ENCODE measurements at places on chromosomes 1 and 21.

- no peak for DNase-seq
Observed at GRCh38 chr1:67607699-67608098, 77.3 kb upstream of the GADD45A start.

- no peak for DNase-seq
Observed at GRCh38 chr21:25556091-25556490, 51.2 kb downstream of the MRPL39 start.

DNA sequence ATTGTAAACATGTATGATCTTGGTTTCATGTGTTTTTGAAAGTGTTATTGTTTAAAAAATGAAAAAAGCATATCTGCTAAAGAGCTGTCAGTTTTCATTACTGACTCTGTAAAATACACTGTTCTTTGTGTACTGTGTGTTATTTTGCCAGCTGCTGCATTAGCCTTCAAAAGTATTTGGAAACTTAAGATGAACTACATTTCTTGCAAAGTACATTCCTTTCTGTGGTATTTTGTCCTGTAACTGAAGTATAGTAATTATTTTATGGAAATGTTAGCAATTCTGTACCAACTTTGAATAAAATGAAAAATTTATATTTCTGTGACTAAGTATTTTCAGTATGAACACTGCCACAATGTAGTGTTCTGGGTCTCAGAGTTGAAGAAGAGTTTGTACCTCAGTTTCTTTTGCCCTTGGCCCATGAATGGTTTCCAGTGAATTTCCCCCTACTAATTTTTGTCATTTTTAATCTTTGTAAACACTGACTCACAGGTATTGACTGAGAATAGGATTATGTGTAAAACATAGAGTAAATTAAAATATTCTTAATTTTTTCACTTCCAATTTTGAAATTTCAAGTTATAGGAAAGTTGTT lies 32.7 kb downstream of the MRPS6 start:
- no peak for DNase-seq

- DNase-seq: no peak
Observed at GRCh38 chr1:26320896-26321295, 3.1 kb downstream of the CD52 start.

DNA sequence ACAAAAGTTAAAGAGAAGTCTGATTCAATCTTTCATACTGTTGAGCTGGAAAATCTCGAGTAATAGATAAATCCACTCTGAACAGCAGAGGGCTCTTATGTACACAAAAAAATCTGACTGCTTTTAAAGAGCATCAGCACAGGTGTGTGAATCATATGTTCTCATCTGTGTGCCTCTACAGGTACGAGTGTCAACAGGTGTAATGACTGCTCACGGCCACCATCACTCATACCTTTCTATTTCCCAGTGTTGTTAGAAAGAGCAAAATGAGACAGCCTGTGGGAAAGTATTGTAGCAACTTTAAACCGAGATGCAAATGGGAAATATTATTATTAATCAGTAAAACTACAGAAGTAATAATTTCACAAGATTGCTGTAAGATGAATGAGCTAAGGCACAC lies 49.0 kb upstream of the SCAF4 start:
- no peak for DNase-seq

GRCh38 chr1:113536182-113536780 lies 146.0 kb downstream of the MAGI3 start:
- DNase-seq: no peak

GRCh38 chr1:13586001-13586400 lies 2.4 kb downstream of the PDPN start:
- DNase-seq: no peak

GRCh38 chr1:160575112-160575664 lies 4.1 kb downstream of the CD84 start:
- no peak for DNase-seq

DNA sequence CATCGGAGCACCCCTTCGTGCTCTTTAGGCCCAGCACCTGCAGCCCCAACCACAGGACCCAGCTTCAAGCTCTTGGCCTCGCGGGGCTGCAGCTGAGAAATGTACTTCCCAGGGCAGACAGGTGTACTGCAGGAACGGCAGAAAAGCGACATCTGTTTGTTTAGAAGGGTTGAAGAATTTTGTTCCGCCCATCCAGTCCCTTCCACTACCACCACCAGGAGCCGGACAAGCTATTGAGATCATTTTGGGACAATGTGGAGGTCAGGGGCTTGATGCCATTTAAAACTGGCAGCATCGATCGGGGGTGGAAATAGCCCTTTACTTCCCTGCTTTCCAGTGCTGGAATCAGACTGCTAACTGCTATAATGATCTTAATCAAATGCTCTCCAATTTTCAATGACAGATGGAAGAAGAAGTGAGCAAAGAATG lies 1.7 kb downstream of the SERTAD4 start:
- DNase-seq: no peak

DNA sequence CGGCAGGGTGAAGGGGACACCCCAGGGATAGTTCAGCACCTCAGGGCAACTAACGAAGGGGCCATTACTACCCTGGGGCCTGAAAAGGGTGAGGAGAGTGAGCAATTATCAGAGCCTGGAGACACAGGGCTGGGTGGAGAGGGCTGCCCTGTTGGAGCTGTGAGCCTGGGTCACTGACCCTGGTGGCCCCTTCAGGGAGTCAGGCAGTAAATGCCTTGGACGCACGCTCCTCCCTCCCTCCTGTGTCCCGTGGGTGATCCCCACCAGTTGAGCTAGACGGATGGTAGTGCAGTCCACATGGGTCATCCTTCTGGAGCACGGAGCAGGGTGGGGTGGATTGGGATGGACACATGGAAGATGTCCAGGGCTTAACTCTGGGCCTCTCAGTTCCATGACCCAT lies 305.3 kb downstream of the PTPRU start:
- DNase-seq: no peak

GRCh38 chr1:234707641-234708040 lies 97.7 kb upstream of the IRF2BP2 start:
- no peak for DNase-seq

DNA sequence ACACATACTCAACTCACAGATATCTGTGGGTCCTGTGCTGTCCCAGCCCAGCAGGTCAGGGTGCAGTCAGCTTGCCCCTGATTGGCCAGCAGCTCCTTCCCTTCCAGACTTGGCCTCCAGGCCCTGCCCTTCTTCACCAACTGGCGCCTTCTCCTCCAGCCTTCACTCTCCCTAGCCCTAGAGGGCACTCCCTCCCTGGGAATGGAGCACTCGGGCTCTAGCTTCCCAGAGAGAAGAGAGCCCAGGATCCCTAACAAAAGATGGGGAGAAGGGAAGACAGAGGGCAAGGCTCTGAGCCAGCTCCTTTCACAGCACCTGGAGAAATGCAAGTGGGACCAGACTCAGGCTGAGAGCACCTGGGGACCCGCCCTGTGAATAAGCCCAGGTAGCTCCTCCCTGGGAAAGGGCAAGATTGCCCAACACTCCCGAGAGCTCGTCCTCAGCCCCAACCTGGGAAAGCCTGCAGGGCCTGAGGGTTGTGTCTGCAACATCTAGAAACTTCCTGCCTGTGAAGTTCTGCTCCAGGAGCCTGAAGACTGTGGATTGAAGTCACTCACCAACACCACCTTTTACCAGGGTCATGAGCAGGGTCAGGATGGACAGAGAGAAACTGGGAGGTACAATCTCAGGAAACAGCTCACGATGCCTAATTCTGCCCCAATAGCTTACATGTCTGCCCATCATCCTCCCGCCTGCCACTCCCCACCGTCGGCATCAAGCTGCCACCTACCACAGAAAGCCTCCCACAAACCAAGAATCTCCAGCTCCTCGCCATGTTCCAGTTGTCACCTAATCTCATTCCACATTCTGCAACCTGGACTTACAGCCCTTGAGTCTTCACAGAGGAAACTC lies at the start of gene PGLYRP4:
PGLYRP4 (minus strand) TSS at position 331 of the 852 bp plus-strand sequence. CDS start 909 bp downstream, outside the sequence.
- DNase-seq: no peak

- DNase-seq: no peak
Observed at GRCh38 chr1:42777852-42778251, 6.9 kb upstream of the TMEM269 start.

All from hypothalamus (tissue), 51 donors.